ENCODE measurements at places on chromosomes 4 and X. TPM values are rescaled to one million over a fixed set of nuclear protein-coding genes. Genes with fewer than 3 reads are reported as not detected.
A peak's percentile ranks its signal among the peaks of the same experiment; 100 is the strongest.

RASSF6 gene
- not detected for polyA plus RNA-seq

DNA sequence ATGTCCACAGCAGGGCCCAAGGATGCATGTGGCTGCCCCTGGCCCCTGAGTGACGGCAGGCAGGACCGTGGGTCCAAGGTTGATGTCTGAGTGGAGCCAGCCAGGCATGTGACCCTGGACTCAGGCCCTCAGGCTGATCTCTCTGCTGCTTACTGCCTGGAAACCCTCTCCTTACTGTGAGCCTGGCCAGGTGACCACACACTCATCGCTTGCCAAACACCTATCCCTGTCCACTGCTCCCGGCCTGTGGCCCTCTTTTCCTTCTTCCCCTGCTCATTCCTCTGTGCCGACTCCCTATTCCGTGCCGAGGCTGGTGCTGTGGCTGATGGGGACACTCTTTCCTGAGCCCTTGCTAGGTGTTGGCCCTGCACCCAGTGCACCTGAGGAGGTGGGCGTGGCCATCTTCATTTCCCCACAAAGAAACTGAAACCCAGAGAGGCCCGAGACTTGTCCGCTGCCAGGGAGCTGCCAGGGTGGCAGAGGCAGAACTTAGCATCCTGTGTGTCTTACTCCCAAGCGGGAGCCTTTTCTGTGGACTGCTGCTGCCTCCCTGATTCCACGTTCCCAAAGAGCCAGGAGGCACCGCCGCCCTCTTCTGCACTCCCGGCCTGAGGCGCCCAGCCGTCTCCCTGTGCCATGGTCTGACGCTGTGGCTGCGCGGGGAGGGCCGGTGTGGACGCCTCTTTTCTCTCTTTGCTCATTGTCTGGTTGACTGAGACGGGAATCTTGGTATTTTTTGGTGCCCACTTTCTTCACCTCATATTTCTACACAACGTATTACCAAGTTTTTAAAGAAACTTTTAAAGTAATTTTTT lies 11.2 kb upstream of the RNF4 start:
- no peak for DNase-seq

GRCh38 chr4:102732678-102733077 lies 28.1 kb downstream of the MANBA start:
- no peak for DNase-seq

DNA sequence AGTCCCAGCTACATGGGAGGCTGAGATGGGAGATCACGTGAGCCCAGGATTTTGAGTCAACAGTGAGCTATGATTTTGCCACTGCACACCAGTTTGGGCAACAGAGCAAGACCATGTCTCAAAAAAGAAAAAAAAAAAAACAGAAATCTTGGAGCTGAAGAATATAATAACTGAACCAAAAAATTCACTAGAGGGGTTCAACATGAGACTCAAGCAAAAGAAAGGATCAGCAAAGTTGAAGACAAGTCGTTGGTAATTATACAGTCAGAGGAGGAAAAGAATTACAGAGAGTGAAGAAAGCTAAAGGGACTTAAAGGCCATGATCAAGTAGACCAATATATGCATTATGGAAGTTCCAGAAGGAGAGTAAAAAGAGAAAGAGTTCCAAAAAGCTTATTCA lies 26.9 kb downstream of the SHROOM4 start:
- no peak for DNase-seq

- DNase-seq, result no peak
These were observed 25.4 kb downstream of the SEC31A start for GRCh38 chr4:82865592-82865991.

- peak; percentile 60 for DNase-seq
These were observed 862 bp upstream of the INPP4B start for GRCh38 chr4:142846729-142847596.

DSPP gene
- not detected for polyA plus RNA-seq

CXCL5 gene
- polyA plus RNA-seq, result not detected

HTR2C gene
- polyA plus RNA-seq, result not detected

- DNase-seq, result no peak
These were observed 8.8 kb downstream of the TNMD start for GRCh38 chrX:100593581-100593980.

GRCh38 chr4:1177274-1178141 lies 5.1 kb upstream of the SPON2 start:
- peak; percentile 21 for DNase-seq

MAGEB1 gene
- not detected for polyA plus RNA-seq

GRCh38 chr4:184958127-184958922 lies 60.0 kb upstream of the HELT start:
- DNase-seq, result no peak

DNA sequence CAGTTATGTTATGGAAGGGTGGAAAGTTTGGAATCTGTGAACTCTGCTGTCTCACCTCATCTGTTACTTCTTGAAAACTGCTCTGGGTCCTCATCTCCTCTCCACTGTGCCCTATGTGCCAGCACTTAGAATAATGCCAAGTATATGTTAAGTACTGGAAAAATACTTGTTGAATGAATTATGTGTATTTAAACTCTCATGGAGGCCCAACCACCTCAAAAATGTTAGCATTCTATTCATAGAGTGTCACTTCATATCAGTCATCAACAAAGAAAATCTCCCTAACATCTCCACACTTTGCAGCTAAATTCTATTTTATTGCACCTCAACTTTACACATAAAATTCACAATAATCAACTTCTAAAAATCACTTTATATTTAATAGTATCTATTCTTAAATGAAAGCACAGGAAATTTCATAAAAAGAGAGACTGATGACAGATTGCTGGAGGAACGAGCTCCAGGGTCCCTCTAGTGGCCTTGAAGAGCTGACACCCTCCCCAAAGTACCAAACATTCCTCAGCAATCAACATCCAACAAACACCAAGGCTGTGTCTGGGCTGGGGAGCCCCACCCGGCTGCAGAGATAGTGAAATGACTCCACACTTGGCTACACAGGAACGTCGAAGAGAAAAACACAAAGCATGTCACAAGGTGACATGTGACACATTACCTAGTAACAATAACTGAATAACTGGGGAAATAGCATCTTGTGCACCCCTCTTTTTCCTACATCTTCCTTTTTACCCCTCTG lies 45.8 kb downstream of the SLC39A8 start:
- peak; percentile 4 for DNase-seq

DNA sequence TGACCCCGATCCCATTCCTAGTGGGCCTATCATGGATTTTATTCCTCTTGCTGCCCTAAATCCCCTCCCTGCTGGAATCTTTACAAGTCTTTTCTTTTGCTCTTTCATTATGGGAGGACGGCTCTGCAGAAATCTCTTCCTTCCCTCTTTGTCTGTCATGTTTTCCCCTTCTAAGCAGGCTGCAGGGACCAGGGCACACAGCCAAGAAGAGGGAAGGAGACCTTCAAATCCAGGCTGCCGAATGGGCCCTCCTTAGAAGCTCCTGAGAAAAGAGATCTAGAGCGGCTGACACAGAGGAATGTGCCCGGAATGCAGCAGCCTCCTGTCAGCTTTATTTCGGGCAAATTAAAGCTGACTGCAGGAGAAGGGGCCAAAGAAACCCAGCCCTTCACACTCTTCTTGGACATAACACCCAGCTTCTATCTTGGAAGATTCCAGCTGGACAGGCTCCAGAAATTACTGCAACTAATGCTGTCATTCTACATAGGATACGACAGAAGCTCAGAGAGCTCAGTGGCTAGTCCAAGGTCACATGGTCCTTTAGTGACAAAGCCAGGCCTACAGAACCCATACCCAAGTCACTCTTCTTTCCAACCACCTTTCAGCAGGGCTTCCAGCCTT lies 187.8 kb upstream of the NHS start:
- DNase-seq, result no peak

RNF175 gene
- 1.9 TPM for polyA plus RNA-seq

MAGEA11 gene
- polyA plus RNA-seq, result not detected

DNA sequence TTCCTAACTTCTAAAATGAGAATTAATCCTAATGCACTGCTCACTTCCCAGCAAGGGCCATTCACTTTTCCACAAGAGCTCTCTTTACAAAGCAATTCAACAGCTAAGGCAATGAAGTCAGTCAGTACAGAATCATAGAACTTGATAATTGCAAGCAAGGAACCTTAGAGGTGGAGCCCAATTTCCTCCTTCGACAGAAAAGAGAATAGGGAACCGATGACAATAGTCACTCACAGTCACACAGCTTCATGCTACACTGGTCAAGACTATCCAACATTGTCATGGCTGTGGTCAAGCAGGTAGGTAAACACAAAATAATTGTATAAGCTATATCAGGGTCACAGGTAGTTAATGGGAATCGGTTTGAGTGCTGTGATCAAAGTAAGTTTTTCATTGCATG lies 90.0 kb downstream of the ELOVL6 start:
- DNase-seq, result no peak

DNA sequence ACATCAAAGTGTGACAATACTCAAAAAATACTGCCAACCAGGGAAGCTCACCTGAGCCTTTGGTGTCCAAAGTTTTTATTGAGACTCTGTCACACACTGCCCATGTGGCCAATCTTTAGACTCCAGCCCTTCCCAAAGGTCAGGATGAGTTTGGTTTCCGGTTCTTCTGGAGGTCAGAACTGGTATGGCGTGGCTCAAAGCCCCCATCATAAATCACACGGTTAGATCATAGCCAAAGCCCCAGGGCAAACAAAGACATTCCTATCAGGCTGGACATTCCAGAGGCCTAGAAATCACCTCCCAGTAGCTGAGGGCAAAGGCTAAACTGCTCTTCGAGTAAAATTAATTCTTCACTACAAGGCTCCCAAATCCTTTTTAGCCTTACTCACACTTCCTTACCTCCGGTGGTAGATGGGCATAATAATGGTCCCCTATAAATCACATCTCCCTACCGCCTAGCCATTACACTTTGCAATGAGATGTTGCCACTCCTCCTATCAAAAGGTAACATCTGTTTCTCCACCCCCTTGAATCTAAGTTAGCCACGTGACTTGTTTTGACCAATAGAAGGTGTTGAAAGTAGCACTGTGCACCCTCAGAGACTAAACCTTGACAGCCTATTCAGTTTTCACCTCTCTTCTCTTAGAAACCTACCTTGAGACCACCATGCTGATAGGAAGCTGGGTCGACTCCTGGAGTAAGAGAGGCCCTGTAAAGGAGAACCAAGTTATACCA lies 137.8 kb upstream of the DUSP21 start:
- DNase-seq, result no peak

GRCh38 chr4:2925931-2926860 lies 37.0 kb downstream of the NOP14 start:
- DNase-seq, result no peak

DNA sequence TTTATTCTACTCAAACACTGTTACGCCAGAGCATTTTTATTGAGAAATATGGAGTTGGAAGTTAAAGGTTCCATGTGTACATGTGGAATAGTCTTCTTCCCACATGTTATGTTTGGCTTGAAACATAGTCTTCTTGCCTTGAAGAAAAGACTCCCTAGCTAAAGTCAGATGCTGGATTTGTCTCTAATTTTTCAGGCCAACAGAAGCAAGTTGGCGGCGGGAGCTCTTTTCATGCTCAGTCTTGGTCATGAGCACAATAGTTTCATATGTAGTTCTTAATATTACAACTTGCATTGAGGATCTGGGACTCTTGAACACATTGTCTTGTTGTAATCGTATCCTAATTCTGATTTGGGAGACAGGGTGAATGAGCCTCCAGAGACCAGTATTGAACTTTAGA lies 19.4 kb downstream of the SEPTIN11 start:
- DNase-seq, result no peak

BGN gene
- polyA plus RNA-seq, result not detected

KCNIP4 gene
- 0.36 TPM for polyA plus RNA-seq

DNA sequence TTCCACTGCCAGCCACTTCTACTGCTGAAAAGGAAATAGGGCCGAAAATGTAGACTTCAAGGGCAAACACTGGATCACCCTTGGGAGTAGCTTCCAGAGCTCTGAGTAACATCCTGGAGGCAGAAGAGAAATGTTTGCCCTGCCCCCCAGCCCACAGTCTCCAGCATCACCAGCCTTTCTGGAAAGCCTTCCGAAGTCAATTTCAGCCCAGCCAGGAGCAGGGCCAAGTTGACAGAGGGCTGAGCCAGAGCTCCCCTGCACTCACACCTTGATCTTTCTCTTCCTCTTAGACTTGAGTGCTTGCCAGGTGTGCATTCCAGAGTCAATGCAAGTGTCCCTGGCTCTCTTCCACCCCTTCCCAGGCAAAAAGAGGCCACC lies 35.2 kb downstream of the SLC25A5 start:
- no peak for DNase-seq

FAM9C gene
- not detected for polyA plus RNA-seq

- DNase-seq, result no peak
These were observed at the start of gene TCEAL5 for GRCh38 chrX:103276581-103277002. Gene TCEAL5 (minus strand): TSS chrX:103276750. CDS start chrX:103274563, 2,187 bp downstream.

DNA sequence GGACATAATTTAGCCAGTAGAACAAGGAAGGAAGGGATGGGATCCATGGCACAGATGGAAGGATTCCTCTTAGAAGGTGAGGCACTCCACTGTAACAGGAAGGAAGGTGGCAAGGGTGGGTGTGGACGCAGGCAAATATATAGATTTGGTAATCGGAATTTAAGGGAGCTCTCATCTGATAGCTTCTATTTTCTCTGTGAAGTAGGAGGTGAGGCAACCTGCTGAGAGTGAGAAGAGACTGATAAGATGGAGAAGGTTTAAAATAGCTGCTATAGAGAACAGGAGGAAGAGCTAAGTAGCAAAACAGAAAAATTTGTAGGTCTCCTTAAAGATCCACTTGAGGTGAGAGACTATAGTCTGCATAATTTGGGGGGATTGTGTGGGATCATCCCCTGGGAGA lies 61.8 kb upstream of the BRS3 start:
- DNase-seq, result no peak

FHIP1A gene
- polyA plus RNA-seq, result 0.27 TPM

ABLIM2 gene
- polyA plus RNA-seq, result 2.4 TPM

- no peak for DNase-seq
These were observed 33.6 kb upstream of the HGFAC start for GRCh38 chr4:3407930-3408792.

- DNase-seq, result no peak
These were observed 516.8 kb downstream of the CFAP47 start for GRCh38 chrX:36436361-36436760.

DNA sequence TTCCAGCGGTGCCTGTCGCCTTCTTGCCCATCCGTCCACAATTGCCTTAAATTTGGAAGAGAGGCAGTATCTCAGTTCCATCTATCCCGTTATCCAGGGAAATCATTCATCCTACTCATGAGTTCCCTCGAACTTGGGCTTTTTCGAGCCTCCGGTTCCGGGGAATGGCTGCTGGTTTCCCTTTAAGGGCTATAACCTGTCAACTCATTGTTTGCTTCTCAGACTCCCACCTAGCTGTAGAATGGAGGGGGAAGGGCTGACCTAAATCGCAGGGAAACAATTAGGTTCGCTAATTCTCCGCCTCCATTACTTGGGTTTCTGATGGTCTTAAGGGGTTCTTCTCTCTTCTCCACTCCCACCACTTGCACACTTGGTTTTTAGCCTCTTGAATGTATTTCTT lies 1.2 kb downstream of the UCHL1 start:
- no peak for DNase-seq

DNA sequence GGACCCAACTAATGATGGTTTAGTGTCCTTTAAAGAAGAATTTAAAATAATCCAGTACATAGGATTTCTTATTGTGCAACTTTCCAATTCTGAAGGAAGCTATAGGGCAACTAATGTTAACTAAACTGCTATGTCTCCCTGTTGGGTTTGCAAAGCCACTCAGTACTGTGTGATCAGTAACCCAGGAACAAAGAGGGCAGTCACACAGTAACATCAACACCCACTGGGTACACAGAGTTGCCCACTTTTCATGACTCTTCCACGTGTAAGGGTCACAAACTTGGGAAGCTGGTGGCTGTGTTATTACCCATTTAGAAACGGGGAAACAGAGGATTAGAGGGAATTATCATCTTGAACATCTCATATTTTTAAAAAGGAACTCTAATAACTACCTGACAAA lies 555.0 kb upstream of the DIPK2B start:
- no peak for DNase-seq

APOO gene
- polyA plus RNA-seq, result 20.2 TPM

All from naive thymus-derived CD8-positive, alpha-beta T cell (primary cell).